ENCODE measurements at places on chromosomes 12 and 14.

DNA sequence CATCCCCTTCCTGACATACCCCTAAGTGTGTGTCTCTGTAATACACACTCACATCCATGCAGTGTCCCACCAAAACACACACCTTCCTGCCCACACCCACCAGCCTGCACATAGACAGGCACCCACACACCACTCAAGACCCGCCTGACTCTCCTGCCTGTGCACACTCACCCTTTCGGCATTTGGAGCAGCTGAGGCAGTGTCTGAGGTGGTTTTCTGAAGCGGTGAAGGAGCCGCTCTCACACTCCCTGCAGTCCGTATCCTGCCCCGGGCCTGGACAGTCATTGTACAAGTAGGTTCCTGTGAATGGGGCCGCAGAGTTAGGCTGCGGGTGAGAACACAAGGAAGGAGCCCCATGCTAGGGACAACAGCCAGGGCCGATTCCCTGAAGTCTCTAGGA is 8.3 kb downstream of the TNFRSF1A start:
- no peak for DNase-seq

DNA sequence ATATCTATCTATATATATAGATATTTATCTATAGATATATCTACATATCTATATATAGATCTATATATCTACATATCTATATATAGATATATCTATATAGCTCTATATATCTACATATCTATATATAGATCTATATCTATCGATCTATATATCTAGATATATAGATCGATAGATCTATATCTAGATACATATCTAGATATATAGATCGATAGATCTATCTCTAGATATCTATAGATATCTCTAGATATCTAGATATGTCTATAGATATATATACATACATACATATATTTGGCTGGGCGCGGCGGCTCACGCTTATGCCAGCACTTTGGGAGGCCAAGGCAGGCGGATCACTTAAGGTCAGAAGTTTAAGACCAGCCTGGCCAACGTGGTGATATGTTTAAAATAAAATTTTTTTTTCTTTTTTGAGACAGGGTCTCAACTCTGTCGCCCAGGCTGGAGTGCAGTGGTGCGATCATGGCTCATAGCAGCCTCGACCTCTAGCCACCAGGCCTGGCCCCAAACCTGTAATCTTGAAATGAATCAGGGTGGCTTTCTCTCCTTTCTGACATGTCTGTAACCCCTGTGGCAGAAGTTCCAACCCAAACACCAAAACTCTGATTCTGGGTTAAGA is 18.1 kb downstream of the ARPC3 start:
- DNase-seq: no peak

DNA sequence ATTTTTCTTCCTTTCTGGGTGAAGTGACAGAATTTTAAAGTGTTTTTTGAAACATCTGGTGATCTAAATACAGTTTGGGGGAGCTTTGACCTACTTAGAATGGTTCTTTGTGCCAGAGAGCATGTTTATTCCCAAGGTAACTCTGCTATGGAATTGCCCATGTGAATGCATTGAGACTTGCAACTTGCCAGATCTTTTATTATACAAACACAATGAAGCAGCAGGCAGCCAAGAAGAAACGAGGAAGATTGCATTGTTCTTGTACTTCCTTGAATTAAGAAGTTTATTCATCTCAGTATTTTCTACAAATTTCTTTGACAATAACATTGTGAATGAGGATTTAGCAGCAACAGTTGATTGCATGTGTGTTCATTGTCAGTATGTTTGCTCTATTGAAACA is 55.5 kb downstream of the FGD4 start:
- DNase-seq: no peak

GRCh38 chr14:81169711-81170103 is 51.1 kb downstream of the GTF2A1 start:
- no peak for DNase-seq

- DNase-seq: no peak
Measured at GRCh38 chr12:8065991-8066594, at the start of gene C3AR1. Gene C3AR1 (minus strand): TSS chr12:8066359. CDS start chr12:8060185, 6,174 bp downstream.

DNA sequence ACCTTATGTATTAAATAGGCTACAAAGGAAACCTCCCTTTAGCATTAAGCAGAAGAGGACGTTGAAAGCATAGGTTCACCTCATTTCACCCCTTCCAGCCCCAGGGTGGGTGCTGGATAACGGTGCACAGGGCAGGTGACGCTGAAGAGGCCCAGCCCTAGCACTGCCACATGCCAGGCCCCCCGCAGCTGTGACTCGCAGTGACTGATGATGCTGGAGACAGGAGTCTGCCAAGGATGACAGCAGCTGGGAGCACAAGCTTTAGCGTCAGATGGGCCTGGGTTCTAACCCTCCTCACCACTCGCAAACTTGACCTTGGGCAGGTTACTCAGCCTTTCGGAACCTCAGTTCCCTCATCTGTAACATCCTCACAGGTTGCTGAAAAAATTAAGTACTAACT is 76.7 kb downstream of the TBK1 start:
- no peak for DNase-seq

DNA sequence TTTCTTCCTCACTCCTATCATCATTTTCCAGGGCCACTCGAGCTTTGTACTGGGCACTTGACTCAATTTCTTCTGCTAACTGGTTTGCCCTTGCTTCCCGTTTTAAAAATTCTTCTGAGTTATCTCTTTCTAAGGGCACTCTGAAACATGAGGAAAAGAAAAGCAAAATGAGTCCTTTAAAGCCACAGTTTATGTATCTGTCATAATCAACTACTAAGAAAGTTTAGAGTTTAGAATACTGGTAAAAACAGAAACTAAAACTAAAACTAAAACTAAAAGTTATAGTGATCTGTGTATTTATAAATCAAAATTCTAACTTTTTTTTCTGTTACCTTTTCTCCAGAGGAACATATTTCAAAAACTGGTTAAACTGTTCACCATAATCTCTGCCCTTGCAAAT is 79.2 kb downstream of the ATXN2 start:
- DNase-seq: no peak

Data from stimulated activated CD8-positive, alpha-beta memory T cell treated with anti-CD3 and anti-CD28 coated beads, Interleukin-15, amount 100 ng/mL, for 1 hour (primary cell).